Effector memory CD4-positive, alpha-beta T cell (primary cell): ENCODE measurements at places on chromosomes 3 and 15.

- no peak for DNase-seq
- H3K27ac ChIP-seq = no peak overlapping the region
- H3K36me3 ChIP-seq = no peaks in the 10 kb centered on the region
- H3K4me1 ChIP-seq = no peaks in the 10 kb centered on the region
- H3K4me3 ChIP-seq = no peak overlapping the region
- no peaks in the 10 kb centered on the region for H3K27me3 ChIP-seq
Measured at GRCh38 chr3:46524008-46524407, 26.2 kb downstream of the RTP3 start.

DNA sequence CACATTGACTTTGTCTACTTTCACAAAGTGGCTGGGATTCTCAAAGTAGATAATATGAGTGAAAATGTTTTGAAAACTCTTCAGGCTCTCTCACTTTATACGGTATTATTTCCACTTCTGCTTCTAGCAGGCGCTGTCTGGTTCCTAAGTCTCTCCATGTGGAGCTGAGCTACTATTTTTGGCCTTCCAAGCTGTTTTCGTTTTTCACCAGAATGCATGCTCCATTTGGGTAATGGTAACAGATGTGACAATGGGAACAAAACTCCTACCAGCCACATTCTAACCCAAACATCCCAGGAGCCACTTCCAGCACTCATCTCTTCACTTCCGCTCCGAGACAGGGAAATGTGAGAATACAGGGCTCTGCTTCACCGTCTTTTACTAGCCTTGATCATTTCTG lies 586.7 kb downstream of the NTRK3 start:
- no peak overlapping the region for H3K27ac ChIP-seq
- DNase-seq = no peak
- no peaks in the 10 kb centered on the region for H3K36me3 ChIP-seq
- no peaks in the 10 kb centered on the region for H3K4me1 ChIP-seq
- H3K4me3 ChIP-seq = no peak overlapping the region

DNA sequence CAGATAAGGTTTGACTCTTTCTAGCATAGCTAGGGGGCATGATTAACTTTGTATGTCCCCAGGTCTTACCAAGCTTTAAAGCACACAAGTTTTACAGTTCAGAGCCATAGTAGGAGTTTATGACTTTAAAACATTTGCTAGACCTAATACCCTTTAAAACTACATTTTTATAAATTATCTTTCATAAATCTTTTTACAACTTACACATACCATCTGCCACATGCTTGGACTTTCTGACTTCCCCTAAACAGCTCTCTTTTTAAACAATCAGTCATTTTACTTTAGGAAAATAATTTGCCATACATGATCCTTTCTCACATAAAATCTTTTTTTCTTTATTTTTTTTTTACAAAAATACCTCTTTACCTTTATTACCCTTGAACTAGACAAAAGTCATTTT lies 735.3 kb upstream of the CADM2 start:
- H3K4me3 ChIP-seq = no peak overlapping the region
- H3K36me3 ChIP-seq = no peaks in the 10 kb centered on the region
- H3K27ac ChIP-seq = no peak overlapping the region
- DNase-seq = no peak
- H3K4me1 ChIP-seq = no peaks in the 10 kb centered on the region

GRCh38 chr3:194339840-194340239 lies 11.3 kb downstream of the CPN2 start:
- DNase-seq = no peak
- H3K4me3 ChIP-seq = no peak overlapping the region
- no peak overlapping the region for H3K27ac ChIP-seq

DNA sequence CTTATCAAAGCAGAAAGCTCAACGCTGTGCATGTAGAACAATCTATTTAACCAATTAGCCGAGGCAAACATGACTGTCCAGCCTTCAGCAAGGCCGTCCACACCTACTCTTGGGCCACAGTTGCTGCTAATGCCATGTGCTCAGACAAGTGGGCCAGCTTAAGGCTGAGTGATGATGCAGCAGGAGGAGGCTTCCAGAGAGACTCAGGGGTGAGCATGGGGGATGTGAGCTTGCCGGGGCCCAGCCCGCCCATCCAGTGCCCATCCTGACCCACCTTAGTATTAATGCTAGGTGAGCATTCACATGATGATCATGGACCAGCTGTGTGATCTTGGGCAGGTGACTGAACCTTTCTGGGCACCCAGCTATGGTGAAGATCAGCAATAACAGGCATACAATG lies 150.1 kb downstream of the TPRA1 start:
- no peak for DNase-seq
- H3K36me3 ChIP-seq = no peaks in the 10 kb centered on the region
- H3K4me1 ChIP-seq = no peaks in the 10 kb centered on the region
- H3K27me3 ChIP-seq = no peaks in the 10 kb centered on the region

DNA sequence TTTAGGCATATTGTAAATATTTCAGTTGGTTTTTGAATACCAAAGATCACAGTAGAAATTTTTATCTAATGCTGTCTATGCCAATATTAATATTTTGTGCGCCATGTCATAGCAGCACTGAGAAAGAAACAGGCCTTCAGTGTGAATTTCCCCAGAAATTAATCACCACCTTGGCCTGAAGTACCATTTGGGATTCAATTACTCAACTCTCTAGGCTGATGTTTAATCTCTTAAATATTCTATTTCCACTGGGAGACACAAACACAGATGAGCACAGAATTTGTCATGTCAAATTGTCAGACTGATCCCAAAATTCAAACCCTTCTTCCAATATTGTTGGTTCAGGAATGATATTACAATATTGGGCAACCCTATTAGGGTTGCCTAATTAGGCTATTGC lies 509.3 kb downstream of the ROBO1 start:
- no peaks in the 10 kb centered on the region for H3K36me3 ChIP-seq
- no peak overlapping the region for H3K4me3 ChIP-seq
- no peaks in the 10 kb centered on the region for H3K27me3 ChIP-seq
- H3K27ac ChIP-seq = no peak overlapping the region
- DNase-seq = no peak
- no peaks in the 10 kb centered on the region for H3K4me1 ChIP-seq

DNA sequence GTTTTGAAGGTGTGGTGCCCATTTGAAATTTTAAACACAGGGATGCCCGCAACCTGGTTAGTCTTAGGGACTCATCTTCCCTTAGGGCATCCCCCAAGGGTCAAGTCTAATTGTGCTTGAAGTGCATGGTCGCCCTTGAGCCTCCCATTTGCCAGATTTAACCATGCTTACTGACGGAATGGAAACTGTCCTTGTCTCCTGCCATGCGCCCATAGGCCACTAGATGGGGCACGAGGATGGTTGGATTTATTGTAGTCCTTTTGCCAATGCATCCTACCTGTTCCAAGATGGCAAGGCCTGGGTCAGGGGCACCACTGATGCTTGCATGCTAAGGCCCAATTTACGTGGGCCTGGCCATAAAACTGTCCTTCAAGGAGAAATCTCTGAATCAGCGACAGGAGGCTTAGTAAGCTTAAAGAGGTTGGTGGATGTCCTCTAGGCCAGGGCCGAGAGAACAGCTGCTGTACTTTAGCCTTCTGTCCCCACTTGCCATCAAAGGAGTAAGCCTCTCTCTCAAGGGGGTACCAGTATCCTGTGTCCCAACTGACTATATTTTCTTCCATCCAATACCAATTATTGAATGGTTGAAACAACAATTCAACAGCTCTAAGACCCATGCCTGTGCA lies 355.4 kb downstream of the OTOL1 start:
- no peaks in the 10 kb centered on the region for H3K27me3 ChIP-seq
- no peak overlapping the region for H3K4me3 ChIP-seq
- no peaks in the 10 kb centered on the region for H3K4me1 ChIP-seq
- no peak overlapping the region for H3K27ac ChIP-seq
- no peaks in the 10 kb centered on the region for H3K36me3 ChIP-seq
- no peak for DNase-seq

- H3K4me3 ChIP-seq = peak overlapping the region; percentile 87
- DNase-seq = peak; percentile 44
- H3K4me1 ChIP-seq = peaks cover 49% of the 10 kb centered on the region
- no peaks in the 10 kb centered on the region for H3K27me3 ChIP-seq
Measured at GRCh38 chr15:70095408-70096214, 2.1 kb downstream of the TLE3 start.

DNA sequence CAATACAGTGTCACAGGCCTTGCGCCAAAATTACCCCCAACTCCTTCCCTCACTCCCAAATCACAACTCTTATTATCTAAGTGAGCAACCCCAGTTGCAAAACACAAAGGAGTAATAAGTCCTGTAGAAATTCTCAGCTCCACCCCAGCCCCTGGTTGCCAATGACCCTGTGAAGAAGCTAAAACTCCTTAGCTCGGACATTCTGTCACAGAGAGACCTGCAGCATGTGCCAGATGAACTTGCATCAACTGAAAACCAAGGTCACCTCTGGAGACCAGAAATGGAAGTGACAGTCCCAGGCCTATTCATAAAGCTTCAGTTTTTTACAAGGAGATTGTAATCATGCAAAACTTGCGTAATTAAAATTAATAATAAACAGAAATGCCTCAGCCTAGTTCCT lies 55.2 kb downstream of the RBPMS2 start:
- no peak for DNase-seq
- no peak overlapping the region for H3K27ac ChIP-seq
- H3K27me3 ChIP-seq = no peaks in the 10 kb centered on the region
- H3K4me3 ChIP-seq = no peak overlapping the region
- no peaks in the 10 kb centered on the region for H3K4me1 ChIP-seq

DNA sequence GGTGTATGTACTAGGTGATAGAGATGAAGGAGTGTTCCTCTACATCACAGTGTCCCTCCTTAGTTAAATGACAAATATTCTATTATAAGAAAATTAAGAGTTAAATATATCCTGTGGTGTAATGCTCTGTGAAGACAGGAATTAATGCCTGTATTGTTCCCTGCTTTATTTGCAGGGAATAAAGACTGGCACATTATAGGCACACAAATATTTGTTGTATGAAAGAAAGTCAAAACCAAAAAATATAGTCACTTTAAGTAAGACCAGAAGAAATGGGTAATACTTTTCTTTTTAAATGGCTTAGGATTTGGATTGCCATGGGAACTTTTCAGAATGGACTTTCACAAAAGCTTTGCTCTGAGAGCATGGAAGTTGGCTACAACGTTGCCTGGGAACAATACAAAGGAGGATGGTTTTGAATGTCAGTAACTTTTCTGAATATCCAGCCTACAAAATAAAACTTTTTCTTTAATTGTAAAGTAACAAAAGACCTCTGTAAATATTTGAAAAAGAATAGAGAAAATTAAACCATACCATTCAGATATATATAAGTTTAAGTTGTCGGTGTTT lies 158.0 kb upstream of the P2RY1 start:
- no peak overlapping the region for H3K4me3 ChIP-seq
- no peak for DNase-seq
- no peak overlapping the region for H3K27ac ChIP-seq
- no peaks in the 10 kb centered on the region for H3K4me1 ChIP-seq

- no peak overlapping the region for H3K4me3 ChIP-seq
- peaks cover 15% of the 10 kb centered on the region for H3K4me1 ChIP-seq
- DNase-seq = no peak
- H3K27me3 ChIP-seq = no peaks in the 10 kb centered on the region
Measured at GRCh38 chr15:70264014-70264582, 166.4 kb upstream of the TLE3 start.

- no peak overlapping the region for H3K4me3 ChIP-seq
- peaks cover 3% of the 10 kb centered on the region for H3K36me3 ChIP-seq
- DNase-seq = no peak
- peaks cover 13% of the 10 kb centered on the region for H3K4me1 ChIP-seq
Measured at GRCh38 chr3:105826778-105827634, 41.8 kb downstream of the CBLB start.

GRCh38 chr3:124972457-124972856 lies 37.9 kb upstream of the MUC13 start:
- peaks cover 42% of the 10 kb centered on the region for H3K36me3 ChIP-seq
- H3K27me3 ChIP-seq = no peaks in the 10 kb centered on the region
- no peak overlapping the region for H3K27ac ChIP-seq
- H3K4me3 ChIP-seq = no peak overlapping the region
- no peak for DNase-seq

DNA sequence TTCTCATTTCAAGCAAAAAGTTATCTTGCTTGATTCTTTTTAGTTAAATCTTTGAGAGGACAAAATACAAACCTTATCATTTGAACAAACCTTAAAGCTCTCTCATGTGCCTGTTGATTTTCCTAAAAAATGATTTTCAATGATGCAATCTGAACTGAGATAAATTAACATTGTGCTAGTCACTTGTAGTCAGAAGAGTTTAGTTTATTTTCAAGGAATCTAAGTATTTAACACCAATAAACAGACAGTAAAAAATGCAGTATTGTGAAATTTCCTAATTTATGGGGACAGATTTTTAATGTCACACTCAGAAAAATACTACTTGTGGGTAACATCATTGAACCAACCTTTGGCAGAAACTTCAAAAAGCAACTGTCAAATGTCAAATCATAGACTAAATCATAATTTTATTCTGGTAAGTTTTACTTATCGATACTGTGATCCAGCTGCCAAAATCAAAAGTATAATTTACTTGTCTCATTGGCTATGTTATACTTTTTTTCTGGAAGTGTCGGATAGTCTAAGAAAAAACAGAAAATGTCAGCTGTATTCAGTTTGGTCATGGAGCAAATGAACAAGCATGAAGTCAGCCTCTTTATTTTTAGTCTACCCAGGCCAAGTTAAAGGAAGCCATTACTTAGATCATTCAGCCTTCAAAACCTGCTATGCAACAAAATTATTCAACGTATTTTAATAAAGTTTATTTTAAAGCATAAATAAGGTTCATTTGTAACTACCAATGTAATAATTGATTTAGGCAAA lies 52.4 kb upstream of the FNDC3B start:
- H3K36me3 ChIP-seq = no peaks in the 10 kb centered on the region
- H3K27ac ChIP-seq = no peak overlapping the region
- H3K4me3 ChIP-seq = no peak overlapping the region
- H3K27me3 ChIP-seq = no peaks in the 10 kb centered on the region
- H3K4me1 ChIP-seq = no peaks in the 10 kb centered on the region
- no peak for DNase-seq

DNA sequence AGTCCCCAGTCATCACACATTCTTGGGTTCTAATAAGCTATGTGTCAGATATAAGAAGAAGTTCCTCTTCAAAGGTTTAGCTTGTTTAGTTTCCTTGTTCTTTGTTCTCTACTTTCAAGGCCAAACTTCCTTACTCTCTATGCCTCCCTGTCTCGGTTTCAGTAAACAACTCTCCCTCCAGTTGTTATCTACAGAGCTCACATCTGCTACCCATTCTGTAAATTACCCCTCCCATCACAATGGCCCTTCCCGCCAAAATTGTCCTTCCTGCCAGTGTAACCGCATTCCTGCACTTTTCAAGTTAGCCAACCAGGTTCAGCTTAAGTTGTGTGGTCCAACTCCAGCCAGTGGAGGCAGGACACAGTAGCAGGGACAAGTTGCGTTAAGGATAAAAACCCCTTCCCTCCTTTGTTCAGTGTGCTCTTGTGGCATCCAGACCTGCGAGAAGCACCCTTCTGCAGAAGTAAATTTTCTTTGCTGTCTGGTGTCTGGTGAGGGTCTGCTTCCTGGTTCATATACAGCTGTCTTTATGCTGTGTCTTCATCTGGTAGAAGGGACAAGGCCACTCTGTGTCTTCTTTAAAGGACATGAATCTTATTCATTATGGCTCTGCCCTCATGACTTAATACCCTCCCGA lies 342.1 kb upstream of the GRM7 start:
- no peaks in the 10 kb centered on the region for H3K4me1 ChIP-seq
- no peak overlapping the region for H3K4me3 ChIP-seq
- H3K36me3 ChIP-seq = no peaks in the 10 kb centered on the region
- no peaks in the 10 kb centered on the region for H3K27me3 ChIP-seq
- H3K27ac ChIP-seq = no peak overlapping the region
- DNase-seq = no peak

- no peaks in the 10 kb centered on the region for H3K4me1 ChIP-seq
- no peaks in the 10 kb centered on the region for H3K36me3 ChIP-seq
- H3K27ac ChIP-seq = no peak overlapping the region
Measured at GRCh38 chr15:61090386-61091288, 138.5 kb downstream of the RORA start.

- no peak overlapping the region for H3K27ac ChIP-seq
- no peaks in the 10 kb centered on the region for H3K27me3 ChIP-seq
Measured at GRCh38 chr3:113249111-113249510, 37.8 kb downstream of the BOC start.
